Amygdala (tissue), 56 donors: ENCODE measurements at places on chromosomes 5 and 9.

GRCh38 chr5:72364951-72365350, 44.8 kb downstream of the PTCD2 start:
- no peak for DNase-seq

DNA sequence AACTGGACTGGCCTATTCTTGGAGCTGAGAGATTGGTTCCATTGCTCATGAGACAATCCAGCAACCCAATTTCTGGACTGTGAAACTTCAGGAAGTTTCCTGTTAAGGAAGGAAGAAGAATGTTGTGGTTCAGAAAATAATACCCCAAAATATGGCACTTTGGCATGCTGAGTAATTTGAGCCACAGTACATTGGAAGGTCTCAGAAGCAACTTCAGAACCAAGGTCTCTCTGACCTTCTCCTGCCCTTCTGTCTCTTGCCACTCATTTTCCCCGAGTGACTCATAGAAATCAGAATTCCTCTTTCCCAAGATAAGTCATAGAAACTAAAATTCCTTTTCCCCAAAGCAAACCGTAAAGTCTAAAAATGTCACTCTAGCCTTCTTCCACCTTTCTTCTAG, 1366.1 kb downstream of the PTPRD start:
- DNase-seq = no peak

- no peak for DNase-seq
Measured at GRCh38 chr5:102856389-102856777, 101.3 kb downstream of the PAM start.

DNA sequence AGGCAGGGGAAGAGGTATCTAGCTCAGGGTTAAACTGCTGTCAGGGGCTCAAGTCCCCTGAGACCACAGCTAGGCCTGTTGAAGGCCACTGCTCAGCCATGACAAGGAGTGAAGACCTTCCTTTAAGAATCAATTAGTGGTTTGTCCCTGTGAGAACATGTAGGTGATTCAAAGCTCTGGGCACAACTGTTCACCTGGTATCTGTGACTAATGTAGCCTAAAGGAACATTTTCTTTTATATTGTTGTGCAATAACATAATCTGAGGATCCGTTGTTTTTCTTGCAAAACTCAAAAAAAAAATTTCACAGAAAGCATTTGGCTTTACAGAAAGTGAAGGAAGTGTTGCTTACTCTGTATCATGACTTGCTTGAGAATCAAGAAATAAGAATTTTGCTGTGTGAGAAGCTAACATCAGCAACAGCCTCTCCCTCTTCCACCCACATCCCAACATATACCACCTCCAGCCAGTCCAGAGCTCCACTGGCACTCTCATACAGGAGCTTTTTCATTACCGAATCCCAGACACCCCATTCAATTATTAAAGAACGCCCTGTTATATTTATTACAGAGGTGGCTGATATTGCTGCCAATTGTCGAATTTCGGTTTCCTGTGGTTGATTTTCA, 807.0 kb downstream of the TLE4 start:
- no peak for DNase-seq

GRCh38 chr9:98563988-98564387, 144.7 kb downstream of the GABBR2 start:
- DNase-seq = no peak

DNA sequence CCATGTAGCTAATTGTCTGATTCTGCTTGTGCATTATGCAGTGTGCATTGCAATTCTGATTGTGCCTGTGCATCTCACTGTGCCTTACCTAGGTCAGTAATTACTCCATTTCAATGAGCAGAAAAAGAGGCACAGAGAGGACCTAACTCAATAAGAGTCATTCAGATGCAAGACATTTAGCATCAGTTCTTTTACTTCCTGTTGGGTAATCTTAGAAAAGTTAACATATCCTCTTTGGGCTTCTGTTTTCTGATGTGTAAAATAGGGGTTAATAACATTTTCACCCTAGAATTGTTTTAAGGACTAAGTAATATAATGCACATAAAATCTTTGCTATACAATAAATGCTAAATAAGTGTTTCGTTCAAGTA, 7.0 kb upstream of the DCTN4 start:
- no peak for DNase-seq

DNA sequence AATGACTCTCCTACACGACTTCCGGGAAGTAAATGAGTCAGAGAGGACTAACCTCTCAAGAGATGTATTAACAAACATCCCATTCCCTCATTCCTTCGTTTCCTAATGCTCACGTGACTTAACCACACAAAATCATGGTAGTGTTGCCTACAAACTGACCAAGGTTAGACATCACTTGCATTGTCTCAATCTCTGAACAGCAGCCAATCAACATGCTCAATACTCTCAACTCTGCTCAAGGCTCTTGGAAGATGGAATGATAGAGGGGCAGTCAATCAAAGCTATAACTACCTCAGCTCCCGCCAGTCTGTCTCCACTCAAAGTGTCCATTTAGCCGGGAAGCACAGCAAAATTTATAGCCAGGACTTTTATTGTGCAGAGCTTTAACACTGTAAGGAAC, 143.8 kb upstream of the PIK3R1 start:
- DNase-seq = no peak

DNA sequence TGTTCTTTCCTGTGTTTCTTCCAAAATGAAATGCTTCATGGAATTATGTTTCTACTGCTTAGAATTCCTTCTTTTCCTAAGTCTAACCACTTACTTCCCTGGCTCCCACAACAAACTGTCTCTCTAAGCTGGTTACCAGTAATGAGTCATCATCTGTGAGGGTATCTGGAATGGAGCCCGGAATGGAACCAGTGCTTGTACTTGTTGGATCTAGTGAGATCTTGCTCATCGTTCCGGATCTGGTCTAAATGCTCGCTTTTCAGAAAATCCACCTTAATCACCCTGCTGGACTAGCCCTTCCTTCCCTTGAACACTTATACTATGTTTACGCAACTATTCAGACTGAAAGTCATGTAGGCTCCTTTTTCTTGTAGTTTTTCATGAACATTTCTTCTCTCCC, 184.8 kb downstream of the PBX3 start:
- peak; percentile 24 for DNase-seq

DNA sequence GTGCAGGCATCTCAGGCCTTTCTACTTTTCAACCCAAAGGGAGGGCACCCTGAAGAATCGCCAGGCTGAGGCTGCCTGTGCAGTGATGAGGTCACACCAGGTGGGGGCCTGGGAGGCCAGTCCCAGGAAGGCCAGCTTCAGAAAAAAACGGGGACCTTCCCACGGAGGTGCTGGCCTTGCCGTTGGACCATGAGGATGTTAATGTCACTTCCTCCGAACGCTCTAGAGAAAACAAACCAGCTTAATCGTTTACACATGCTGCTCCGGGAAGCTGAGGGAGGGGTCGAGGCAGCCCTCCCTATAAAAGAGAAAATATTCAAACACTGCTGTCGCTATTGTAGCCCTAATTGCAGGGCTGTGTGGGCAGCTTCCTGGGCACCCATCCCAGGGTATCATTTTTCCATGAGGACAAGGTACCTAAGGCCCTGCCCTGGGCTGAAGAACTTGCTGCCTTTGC, 27.0 kb downstream of the PTGES start:
- DNase-seq = no peak

DNA sequence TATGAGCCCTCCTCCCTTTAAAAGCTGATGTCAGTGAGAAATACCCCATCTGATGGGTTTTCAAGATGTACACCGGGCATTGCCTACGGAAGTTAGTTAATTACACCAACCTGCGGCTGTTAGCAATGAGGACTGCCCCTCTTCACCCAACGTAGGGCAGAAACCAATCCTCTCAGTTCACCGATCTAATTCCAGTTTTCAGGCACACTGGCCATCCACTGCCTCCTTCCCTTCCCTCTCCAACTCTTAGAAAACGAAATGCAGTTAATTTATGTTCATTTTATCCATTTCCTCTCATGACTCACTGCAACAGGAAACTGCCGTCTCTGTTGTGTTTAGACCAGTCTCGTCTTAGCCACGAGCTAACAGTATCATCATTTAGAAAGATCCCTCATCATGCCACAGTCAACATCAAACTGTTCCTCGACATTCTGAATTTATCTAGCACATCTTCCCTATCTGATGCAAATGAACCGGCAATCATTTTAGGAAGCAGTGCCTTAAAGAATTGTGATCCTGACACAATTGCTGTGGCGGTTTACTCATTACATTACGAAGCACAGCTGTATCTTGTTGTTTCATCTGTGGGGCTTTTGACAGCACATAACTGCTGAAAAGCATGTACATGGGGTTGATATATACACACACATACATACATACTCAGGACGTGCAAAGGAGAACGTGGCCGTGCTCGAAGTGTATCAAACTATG, 168.6 kb downstream of the EFNA5 start:
- DNase-seq = no peak
